T-helper 2 cell (primary cell): ENCODE measurements at places on chromosomes 6 and 20.
A peak's percentile ranks its signal among the peaks of the same experiment; 100 is the strongest.

- no peak for DNase-seq
These were observed 113.5 kb upstream of the SLC24A3 start for GRCh38 chr20:19098806-19099578.

GRCh38 chr6:130717657-130718056, 109.5 kb upstream of the SMLR1 start:
- peak; percentile 35 for DNase-seq

DNA sequence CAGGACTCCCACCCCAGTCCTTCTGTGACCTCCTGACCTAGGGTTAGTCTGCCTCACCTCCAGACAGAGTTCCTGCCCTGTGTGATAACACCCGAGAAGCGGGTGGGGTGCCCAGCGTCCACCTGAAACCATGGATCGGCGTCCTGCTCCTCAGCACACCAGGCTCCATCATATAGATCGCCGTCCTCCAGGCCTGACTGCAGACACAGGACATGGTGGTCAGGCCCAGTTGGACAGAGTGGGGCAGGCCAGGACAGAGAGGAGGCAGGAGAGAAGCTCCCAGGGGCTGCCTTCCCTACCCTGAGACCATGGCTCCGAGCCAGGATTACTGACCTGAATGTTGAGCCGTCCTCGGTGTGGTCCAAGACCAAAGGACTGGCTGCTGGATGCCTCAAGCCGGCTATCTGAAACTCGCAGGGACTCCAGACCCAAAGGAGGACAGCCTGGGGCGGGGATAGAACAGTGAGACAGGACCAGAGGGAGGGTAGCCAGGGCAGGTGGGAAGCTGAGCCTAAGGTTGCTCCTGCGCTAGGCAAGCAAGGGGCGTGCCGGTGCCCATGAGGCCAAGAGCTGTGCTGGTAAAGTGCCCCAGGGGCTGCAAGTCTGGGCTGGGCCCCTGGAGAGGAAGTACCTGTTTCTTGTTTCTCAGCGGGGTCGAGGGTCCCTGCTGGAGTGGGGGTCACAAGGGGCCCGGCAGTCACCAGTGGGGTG, 2.2 kb downstream of the CPXM1 start:
- DNase-seq: no peak

- DNase-seq: peak; percentile 90
These were observed 61.5 kb upstream of the FNDC1 start for GRCh38 chr6:159107451-159108260.

DNA sequence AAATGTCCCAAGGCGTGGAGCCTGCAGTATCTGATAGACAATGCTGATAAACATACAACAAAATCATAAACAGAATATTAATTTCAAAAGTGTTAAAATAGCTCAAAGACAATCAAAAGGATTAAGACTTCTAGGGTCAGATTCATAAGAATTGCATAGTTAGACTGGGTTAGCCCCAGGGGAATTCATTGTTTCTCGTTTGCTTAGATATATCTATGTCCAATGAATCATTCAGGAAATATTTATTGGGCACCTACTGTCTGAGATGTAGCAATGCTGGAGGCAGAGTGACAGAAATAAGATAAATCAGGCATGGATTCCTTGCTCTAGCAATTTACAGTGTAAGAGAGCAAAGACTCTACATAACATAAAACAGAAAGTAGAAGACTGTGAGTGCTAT, 124.4 kb upstream of the PRL start:
- no peak for DNase-seq

- DNase-seq: no peak
These were observed 72.1 kb downstream of the PERP start for GRCh38 chr6:138035070-138035469.

- DNase-seq: no peak
These were observed 33.1 kb upstream of the CHRNA4 start for GRCh38 chr20:63394069-63394919.

DNA sequence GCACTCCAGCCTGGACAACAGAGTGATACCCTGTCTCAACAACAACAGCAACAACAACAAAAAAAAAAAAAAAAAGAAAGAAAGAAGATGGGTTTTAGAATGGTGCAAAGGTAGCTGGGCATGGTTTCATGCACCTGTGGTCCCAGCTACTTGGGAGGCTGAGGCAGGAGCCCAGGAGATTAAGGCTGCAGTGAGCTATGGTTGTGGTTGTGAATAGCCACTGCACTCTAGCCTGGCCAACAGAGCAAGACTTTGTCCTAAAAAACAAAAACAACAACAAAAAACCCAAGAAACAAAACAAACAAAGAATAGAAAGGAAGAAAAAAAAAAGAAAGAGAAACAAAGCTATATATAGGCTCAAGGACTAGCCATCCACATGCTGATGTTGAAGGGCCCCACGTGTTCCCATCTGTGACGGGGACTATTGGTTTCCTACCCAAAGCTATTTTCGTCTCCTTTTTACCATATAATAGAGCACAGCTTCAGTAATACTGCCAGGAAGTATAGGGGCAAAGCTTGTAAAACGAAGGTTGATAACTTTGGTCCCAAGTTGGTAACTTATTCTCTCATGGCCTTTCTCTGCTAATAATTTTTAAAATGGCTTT, 7.9 kb upstream of the EEF1E1 start:
- DNase-seq: no peak

- DNase-seq: no peak
These were observed 29.5 kb upstream of the IFNGR1 start for GRCh38 chr6:137248702-137249101.

GRCh38 chr6:27133281-27134227, 113.9 kb upstream of the PRSS16 start:
- DNase-seq: no peak

- DNase-seq: peak; percentile 57
These were observed 12.1 kb downstream of the LGSN start for GRCh38 chr6:63307581-63308246.

DNA sequence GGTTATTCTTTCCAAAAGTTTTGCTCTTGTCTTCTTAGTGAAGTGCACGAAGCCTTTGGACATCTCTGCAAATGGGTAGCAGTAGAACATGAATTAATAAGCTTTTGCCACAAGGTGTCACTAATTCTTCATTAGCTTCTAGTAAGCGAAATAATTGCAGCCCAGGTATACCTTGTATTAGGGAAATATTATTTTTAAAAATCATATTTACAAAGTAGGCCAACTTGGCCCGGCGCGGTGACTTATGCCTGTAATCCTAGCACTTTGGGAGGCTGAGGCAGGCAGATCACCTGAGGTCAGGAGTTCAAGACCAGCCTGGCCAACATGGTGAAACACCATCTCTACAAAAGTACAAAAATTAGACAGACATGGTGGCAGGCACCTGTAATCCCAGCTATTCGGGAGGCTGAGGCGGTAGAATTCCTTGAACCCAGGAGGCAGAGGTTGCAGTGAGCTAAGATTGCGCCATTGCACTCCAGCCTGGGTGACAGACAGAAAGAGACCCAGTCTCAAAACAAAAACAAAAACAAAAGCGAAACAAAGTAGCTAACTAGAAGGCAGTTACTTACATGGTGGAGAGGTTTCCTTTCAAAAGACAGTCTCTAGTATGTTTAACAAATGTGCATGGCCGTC, 8.8 kb upstream of the RSPH3 start:
- DNase-seq: no peak

GRCh38 chr6:6686748-6687601, 98.5 kb downstream of the LY86 start:
- no peak for DNase-seq
